Stimulated activated CD8-positive, alpha-beta memory T cell treated with anti-CD3 and anti-CD28 coated beads, Interleukin-12 subunit alpha, Interleukin-12 subunit beta, amount 100 ng/mL, for 1 hour (primary cell): ENCODE measurements at places on chromosomes 2 and 18.

- DNase-seq, result no peak
Observed at GRCh38 chr2:109525836-109526235, 87.9 kb downstream of the SEPTIN10 start.

- no peak for DNase-seq
Observed at GRCh38 chr18:51655327-51655698, 457.8 kb upstream of the MEX3C start.

DNA sequence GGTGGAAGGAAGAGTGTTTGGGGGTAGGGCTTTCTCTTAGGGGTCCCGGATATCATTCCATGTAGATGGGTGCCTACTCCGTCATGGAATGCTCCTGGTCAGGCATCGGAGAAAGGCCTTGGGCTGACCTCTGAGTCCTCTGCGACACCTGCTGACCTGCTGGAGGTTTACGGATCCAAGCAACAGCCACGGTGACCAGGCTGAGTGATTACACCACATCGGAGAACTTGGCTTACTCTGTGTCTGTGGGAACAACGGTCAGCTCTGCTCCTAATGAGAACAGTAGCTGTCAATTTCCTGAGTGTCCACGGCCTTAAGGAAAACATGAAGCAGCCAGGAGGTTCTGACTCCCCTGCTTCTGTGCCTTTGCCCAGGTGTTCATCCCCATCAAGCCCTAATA lies 73.2 kb downstream of the TNP1 start:
- DNase-seq, result no peak

DNA sequence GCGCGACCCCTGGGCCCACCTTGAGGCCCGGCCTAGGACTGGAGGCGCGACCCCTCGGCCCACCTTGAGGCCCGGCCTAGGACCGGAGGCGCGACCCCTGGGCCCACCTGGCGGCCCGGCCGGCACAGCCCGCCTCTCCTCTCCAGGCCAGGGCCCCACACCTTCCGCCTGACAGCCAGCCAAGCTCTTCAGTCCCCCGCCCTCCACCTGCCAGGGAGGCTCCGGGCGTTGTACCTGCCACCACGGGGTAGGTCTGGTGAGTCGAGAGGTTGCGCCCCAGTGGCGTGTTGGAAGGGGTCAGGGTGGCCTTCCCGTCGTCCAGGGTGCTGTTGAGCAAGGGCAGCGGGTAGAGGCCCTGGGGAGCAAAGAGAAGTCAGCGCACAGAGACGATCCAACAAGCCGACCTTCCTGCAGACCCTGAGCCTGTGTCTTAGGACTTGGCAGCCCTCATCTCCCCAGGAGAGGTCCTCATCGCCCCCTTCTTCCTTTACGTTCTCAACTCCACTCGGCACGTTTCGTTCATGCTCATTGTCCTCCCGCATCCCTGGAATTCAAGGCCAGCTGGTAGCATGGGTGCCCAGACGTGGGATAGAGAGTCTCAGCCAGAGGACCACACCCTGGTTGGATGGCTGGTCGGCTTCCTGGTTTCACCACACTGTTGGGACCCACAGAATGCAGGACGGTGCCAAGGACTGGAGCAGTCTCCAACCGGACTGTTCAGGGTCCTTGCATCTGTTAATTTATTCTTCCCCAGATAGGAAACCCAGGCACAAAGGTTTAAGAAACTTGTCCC lies 42.2 kb downstream of the PAX8 start:
- DNase-seq, result no peak

- DNase-seq, result no peak
Observed at GRCh38 chr2:208983486-208983885, 440.4 kb upstream of the MAP2 start.

GRCh38 chr2:189016311-189016861 lies 42.2 kb downstream of the COL3A1 start:
- no peak for DNase-seq

GRCh38 chr2:43321446-43321845 lies 95.0 kb upstream of the ZFP36L2 start:
- no peak for DNase-seq

DNA sequence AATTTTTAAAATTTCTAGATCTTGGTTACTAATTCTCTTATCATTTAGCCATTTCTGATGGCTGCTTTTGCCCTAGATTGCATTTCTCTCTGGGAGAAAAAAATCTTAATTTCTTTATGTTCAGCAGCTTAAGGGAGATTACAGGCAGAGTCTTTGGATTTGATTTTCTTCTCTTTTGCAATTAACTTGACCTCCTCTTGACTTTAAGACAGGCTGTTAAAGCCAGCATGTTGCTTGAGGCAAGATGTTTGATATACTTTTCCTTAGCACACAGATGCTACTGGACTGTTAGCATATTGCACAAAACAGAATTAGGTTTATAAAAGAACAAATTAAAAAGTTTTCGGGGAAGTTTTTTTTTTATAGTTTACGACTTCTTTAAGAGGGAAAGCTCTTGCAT lies 50.0 kb downstream of the XRCC5 start:
- DNase-seq, result no peak

GRCh38 chr2:237901932-237902850 lies 42.8 kb downstream of the RAMP1 start:
- DNase-seq, result no peak

GRCh38 chr2:216307496-216307895 lies 64.8 kb downstream of the MARCHF4 start:
- DNase-seq, result no peak

DNA sequence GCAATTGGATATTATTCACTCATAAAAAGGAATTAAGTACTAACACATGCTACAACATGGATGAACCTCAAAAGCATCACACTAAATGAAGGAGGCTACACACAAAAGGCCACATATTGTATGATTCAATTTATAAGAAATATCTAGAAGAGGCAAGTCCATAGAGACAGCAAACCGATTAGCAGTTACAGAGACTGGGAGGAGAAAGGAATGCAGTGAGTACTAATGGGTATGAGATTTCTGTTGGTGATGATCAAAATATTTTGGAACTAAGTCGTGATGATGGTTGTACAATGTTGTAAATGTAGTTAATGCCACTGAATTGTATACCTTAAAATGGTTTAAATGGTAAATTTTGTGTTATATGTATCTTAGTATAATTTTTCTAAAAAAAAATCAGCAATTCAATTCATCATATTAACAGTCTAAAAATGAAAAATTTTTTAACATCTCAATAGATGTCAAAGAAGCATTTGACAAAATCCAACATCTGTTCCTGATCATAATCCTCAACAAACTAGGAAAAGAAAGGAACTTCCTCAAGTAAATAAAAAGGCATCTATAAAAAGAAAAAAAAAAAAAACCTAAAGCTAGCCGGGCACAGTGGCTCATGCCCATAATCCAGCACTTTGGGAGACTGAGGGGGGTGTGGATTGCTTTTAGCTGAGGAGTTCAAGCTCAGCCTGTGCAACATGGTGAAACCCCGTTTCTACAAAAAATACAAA lies 98.1 kb downstream of the TGIF1 start:
- no peak for DNase-seq

DNA sequence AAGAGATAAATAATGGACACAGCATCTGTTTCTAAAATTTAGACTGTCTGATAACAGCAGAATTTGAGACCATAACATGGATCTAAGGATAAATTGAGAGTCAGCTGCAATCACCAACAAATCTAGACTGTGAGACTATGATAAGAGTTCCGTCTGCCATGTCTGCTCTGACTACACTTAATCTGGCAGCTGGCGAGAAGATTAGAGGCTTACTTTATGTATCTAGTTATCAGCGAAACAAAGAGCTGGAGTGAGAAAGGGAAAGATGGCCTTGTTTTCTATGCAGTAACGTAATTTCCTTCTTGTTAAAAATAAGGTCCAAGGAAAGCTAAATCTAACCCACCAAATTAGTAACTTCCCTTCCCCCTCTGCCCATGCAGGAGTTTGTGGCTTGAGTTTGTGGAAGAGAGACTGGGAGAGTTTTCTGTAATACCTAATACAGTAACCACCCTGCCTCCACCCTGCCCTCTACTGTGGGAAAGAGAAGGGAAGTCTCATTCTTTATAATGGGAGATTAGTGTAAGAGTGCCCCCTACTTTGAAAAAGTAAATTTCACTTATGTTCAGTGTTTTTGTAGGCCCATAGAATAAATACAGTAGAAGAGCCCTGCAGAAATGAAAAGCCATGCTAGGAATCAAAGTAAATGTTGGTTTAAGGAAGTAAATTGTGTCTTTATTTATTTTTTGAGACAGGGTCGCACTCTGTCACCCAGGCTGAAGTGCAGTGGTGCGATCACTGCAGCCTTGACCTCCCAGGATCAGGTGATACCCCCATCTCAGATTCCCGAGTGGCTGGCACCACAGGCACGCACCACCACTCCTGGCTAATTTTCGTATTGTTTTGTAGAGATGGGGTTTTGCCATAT lies 27.5 kb downstream of the EML4 start:
- DNase-seq, result peak; percentile 28

DNA sequence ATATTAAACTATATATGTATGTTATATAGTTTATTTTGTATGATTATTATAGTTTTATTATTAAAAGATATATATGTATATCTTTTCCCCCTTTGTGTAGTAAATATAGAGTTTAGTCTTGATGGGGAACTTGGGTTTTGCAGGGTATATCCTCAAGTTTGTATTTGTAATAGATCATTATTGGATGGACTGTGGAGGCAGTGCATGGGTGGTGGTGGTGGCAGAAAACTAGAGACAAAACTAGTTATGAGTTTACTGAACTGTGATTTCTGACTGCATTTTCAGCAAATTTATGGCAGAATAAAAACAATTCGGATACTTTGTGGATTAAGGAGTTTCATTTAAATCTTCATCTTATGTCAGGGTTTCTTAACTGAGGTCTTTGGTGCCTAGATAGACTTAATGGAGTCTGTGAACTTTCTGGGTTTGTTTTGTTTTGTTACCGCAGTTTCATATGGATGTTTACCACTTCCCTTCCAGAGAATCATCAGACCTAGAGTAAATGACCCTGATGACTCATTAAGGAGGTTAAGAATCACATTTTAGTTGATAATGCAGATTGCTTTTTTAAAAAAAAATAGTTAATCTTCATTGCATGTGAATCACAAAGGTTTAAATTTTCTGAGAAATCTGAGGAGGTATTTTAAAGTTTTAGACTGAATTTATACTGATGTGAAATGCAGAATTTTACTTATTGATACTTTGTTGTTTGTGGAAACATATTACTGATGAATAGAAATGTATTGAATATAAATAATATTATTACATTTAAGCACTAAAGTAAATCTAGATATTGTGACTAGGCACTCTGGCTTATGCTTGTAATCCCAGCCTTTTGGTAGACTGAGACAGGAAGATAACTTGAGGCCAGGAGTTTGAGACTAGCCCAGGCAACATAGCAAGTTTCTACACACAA lies 14.5 kb downstream of the EPC2 start:
- DNase-seq, result no peak

GRCh38 chr2:205755923-205756322 lies 73.6 kb downstream of the NRP2 start:
- no peak for DNase-seq

DNA sequence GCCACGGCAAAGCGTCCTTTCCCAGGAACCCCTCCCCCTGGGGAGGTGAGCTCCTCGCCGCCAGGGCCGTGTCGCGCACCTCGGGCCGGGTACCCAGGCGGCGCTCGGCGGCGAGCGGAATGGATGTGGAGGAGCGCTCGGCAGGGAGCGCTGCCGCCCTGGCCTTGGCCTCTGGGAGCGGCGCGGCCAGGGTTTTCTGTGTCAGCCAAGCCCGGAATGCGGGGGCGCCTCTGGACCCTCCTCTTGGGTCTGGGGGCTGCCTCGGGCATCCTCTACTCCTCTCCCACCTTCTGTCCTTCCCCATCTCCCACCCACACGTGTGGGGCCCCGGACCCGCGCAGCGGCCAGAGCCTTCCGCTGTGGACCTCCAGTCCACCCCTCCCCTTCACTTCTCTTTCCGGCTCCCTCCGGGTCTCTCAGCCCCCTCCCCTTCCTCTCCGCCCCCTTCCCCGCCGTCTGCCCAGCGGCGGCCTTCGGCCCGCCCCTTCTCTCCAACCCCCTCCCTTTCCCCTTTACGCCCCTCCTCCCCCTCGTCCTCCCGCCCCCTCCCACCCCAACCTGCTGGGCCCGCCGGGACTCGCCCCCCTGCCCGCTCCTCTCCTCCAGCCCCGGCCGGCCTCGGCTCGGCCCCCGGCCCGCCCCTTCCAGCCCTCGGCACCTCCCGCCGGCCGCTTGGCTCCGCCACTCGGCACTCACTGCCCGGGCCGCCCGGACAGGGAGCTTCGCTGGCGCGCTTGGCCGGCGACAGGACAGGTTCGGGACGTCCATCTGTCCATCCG lies at the start of gene MERTK:
Gene MERTK (plus strand): TSS at position 684 of the 779 bp plus-strand sequence. CDS start 129 bp downstream, outside the sequence.
- peak; percentile 24 for DNase-seq

GRCh38 chr2:12884713-12885282 lies 168.1 kb downstream of the TRIB2 start:
- no peak for DNase-seq

GRCh38 chr2:190481339-190481738 lies 53.2 kb downstream of the NEMP2 start:
- no peak for DNase-seq

DNA sequence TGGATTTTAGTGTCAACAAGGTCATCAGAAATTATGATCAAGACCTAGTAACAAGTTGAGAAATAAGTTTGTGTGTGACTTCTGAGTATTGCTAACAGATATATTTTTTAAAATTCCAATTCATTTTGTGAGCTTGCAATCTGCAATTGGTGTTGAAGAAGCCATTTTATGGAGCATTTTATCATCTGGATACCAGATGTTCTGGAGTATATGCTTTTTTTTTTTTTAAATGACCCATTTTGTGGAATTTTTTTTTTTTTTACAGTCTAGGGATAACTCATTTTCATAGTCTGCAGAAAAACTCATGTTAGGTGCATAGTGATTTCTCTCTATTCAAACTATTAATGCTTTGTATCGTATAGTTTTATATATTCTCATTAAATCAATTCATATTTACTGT lies 12.6 kb downstream of the QPCT start:
- DNase-seq, result no peak

- DNase-seq, result no peak
Observed at GRCh38 chr2:2656115-2657011, 325.3 kb upstream of the MYT1L start.

GRCh38 chr18:23334569-23334968 lies 118.5 kb upstream of the RIOK3 start:
- no peak for DNase-seq

GRCh38 chr18:32771169-32771751 lies 1.6 kb downstream of the KLHL14 start:
- DNase-seq, result no peak
